NCI-H82 (cell line): ENCODE measurements at places on chromosomes 3 and 15.
A peak's percentile ranks its signal among the peaks of the same experiment; 100 is the strongest.

- no peak for DNase-seq
Observed at GRCh38 chr3:40631341-40631995, 106.7 kb downstream of the ZNF621 start.

- DNase-seq, result no peak
Observed at GRCh38 chr3:81743096-81744025, 18.1 kb downstream of the GBE1 start.

DNA sequence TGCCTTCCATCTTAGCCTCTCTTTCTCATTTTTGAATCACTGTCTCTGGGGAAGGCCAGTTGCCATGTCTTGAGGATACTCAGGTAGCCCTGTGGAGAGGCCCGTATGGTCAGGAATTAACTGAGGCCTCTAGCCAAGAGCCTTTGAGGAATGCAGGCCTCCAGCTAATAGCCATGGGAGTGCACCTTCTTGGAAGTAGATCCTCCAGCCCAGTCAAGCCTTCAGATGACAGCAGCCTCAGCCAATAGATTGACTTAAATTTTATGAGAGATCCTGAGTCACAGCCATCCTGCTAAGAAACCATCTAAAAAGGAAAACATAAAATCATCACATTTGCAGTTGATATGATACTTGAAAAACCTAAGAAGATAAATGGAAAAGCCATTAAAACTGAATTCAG is 112.5 kb upstream of the BNIP2 start:
- DNase-seq, result no peak

GRCh38 chr3:85288257-85288656 is 329.5 kb downstream of the CADM2 start:
- DNase-seq, result no peak

DNA sequence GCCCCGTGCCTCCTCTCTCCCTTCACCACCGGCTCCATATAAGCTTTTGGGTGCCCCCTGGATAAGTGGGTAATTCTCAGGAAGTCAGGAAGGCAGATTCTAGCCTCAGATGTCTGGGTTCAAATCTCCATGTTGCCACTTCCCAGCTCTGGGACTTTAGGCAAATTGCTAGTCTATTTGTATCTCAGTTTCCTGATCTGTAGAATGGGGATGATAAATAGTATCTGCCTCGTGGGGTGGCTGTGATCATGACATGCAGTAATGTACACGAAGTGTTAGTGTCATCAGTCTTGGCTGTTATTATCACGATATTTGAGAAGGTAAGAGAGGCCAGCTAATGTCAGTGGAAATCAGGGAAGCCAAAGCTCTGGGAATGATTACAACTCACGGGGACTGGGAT is 43.3 kb downstream of the MUC4 start:
- DNase-seq, result no peak

- no peak for DNase-seq
Observed at GRCh38 chr3:178217479-178217878, 318.8 kb upstream of the KCNMB2 start.

GRCh38 chr3:124063197-124063909 is 71.4 kb upstream of the ROPN1 start:
- peak; percentile 92 for DNase-seq
